ENCODE measurements at places on chromosomes 12 and 14. TPM values are rescaled to one million over a fixed set of nuclear protein-coding genes. Genes with fewer than 3 reads are reported as not detected.

Gene DPPA3
- not detected for total RNA-seq

Gene SLC6A12
- not detected for total RNA-seq

Gene ABCB9
- total RNA-seq: 4.6 TPM

Gene DAD1
- total RNA-seq: 139 TPM

Gene IAPP
- total RNA-seq: not detected

Gene NAA30
- total RNA-seq: 14.6 TPM

Gene NXPH4
- total RNA-seq: 3.4 TPM

Gene FNTB
- 10.5 TPM for total RNA-seq

Gene ACSM4
- not detected for total RNA-seq

Gene RNASE3
- not detected for total RNA-seq

Gene CD163
- total RNA-seq: 0.07 TPM

Gene SLC6A13
- total RNA-seq: 0.38 TPM

Gene LRIG3
- not detected for total RNA-seq

Gene OR4E2
- total RNA-seq: not detected

Measured in activated B cell treated with CpG ODN at 0.5 μM for 24 hours (primary cell).